Activated naive CD4-positive, alpha-beta T cell (primary cell): ENCODE measurements at places on chromosomes 7 and 10.

- no peak for DNase-seq
Observed at GRCh38 chr10:122780391-122780790, 65.3 kb downstream of the CUZD1 start.

DNA sequence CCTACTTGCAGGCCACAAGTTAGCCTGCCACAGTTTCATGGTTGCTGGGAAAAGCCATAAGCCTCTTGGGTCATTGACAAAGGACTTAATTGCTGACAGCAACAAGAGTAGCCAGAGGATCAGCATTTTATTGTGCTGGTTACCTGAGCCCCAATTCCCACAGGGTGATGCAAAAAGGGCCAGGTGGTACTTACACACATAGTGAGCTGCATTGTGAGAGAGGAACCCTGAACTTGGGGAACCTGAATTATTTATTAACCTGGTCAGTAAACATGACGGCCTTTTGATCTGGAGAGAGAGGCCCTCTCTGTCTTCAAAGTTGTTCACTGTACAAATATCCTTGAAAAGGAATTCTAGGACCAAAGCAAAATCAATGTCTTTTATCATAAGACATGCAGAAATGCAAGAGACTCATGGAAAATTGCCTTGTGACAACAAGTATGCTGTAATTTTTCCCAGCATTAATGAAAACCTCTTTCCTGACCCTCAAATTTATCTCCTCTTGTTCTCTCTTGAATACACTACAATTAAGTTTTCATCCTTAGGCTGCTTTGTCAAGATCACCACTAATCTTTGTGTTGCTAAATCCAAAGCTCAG, 102.9 kb upstream of the PHYHIPL start:
- DNase-seq, result no peak

DNA sequence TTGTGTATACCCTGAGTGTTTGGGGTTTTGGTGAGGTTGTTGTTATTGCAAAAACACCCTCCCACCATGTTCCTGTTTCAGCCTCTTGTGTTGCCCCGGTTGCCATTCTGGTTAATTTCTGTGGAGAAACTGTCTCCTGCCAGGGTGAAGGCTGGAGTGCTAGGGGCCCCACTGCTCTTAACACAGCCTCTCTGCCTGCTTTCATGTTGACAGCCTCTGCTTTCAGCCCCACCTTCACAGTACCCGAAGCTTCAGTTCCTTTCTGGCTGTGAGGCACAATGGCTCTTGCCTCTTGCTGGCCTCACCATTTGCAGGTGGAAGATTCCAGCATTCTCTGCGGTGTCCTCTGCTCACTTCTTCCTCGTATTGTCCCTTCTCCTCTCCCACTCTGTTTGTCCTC, 19.2 kb downstream of the SLC18A2 start:
- no peak for DNase-seq

DNA sequence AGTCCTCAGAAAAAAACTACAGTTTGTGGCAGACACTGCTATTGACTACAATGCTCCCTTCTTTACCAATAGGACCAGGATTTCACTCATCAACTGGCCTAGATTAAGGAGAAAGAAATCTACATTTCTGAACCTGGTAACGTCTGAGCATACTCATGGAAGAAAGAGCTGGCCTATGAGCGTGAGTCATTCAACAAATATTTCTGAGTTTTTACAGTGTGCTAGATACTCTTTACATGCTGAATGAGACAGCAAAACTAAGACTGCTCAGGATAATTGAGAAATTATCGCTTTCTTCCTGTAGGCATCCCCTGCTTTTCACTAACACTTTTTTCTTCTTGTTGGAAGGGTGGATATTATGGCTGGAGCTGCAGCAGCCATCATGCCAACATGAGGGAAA, 609.7 kb downstream of the TNS3 start:
- no peak for DNase-seq

GRCh38 chr10:94088926-94089381, 95.2 kb downstream of the PLCE1 start:
- DNase-seq, result no peak

DNA sequence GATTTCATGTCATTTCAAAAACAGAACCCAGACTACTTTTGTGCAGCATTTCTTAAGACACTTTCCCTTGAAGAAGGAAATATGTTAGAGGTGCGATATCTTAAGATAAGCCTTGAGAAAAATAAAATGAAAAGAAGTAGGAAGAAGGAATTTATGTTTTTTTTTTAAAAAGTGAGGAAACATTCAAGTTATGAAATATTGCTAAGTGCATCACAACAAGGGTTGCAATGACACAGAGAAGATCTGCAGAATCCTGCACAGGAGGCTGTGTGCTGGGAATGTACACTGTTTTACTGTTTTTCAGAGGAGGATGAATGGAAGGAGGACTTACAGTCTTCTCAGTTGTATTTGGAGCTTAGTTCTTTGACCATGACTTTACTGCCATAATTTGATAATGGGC, 79.8 kb upstream of the NME8 start:
- DNase-seq, result no peak

DNA sequence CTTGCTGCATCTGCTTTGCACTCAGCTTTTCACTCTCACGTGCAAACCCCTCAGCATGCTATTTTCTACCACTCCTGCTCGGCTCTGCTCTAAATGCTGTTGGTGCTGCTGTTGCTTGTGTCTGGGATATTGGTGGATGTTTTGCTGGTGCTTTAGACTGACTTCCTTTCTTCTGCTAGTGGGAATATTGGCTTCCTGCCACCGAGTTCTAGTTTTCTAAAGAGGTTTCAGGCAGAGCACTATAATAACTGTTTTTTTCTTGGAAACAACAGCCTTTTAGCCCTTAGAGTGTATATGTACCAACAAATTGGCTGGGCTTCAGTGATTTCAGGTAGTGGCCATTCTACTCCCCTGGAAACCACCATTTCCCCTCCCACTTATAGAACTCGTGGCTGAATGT, 27.8 kb downstream of the TMEM236 start:
- DNase-seq, result no peak

DNA sequence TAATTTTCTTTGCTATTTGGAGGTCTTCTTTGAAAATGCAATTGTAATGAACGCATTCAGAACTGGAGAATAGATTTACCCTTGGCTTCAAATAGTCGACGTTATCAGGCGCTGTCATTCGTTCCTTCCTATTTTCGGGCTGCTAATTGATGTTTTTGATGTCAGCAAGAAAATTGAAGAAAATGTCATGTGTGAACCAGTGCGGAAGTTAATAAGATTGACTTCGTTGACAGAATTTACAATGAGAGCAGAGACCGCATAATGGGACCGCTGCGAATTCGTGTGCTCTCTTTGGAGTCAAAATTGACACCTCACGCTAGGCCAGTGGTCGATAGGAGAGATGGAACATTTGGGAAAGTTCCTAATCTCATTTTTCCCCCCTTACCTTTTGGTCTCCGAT, 168.8 kb downstream of the TCF7L2 start:
- no peak for DNase-seq

DNA sequence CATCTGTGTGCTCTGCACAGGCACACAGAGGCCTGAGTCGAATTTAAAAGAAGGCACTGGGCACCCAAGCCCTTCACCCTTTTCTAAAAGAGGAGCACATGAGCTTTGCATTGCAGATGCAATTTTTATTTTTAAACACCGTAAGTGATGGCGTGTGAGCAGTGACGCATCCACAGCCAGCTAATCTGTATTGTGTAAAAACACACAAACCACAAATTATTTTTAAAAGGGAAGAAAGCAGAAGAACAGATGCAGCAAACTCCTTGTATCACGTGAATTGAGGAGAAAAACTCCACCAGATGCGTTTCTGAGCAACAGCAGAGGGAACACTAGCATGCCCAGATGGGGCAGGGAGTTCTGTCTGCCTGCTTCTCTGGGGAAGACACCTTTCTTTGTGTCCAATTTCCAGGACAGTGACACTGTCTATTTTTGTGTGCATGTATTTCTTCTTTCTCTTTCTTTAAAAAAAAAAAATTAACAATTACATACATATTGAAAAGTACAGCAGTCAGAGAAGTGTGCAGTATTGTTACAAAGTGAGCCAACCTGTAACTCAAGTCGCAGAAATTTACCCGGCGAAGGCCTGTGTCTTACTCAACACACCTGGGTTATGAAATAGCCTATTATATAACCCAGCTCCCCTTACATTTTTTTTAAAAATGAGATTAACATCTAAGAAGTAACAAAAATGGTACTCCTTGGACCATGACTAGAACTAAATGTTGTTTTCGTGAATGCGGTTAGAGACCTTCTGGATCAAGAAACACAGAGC, 39.2 kb downstream of the EEPD1 start:
- no peak for DNase-seq

DNA sequence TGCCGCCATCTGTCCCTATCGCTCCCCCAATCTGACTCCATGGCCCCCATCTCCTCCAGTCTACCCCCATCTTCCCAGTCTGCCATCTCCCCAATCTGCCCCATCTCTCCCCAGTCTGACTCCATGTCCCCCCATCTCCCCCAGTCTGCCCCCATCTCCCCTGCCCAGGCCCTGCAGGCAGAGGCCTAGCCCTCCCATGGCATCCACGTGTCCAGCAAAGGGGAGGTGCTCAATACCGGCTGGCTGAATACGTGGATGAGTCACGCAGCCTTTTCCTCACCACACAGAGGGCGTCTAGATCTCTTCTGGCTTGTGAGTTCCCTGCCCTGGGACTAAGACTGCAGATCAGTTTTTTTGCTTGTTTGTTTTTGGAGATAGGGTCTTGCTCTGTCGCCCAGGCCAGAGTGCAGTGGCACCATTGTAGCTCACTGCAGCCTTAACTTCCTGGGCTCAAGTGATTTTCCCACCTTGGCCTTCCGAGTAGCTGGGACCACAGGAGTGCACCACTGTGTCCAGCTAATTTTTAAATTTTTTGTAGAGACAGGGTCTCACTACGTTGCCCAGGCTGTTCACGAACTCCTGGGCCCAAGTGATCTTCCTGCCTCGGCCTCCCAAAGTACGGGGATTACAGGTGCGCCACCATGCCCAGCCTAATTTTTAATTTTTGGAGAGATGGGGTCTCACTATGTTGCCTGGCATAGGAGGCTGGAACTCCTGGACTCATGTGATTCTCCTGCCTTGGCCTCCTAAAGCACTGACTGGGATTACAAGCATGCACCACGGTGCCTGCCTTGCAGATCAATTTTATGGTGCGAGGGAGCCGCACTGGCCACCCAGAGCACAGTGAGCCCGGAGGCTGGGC, 15.3 kb upstream of the GPR146 start:
- DNase-seq, result no peak

GRCh38 chr7:23299770-23300300, 696 bp downstream of the MALSU1 start:
- DNase-seq, result no peak

GRCh38 chr7:124322561-124322960, 289.7 kb upstream of the TMEM229A start:
- no peak for DNase-seq

GRCh38 chr10:33618196-33618595, 283.7 kb upstream of the NRP1 start:
- no peak for DNase-seq

- no peak for DNase-seq
Observed at GRCh38 chr10:103273041-103273441, 3.9 kb upstream of the INA start.

DNA sequence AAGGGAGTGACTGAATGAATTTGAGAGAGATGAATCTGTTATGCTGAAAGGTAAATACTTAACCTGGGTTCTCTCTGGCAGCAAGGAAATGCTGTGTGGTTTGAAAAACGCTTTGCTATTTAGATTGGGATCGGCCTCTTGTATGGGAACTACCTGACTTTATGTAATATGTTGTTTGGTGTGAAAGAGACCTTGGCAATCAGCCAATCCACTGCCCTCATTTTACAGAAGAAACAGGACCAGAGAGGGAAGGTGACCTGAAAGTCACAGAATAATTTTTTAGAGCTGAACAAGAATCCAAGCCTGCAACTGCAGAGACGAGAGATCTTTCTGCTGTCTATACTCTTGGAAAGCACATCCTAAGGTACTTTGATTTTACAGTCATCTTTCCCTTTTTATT, 1.0 kb downstream of the BUD31 start:
- no peak for DNase-seq

DNA sequence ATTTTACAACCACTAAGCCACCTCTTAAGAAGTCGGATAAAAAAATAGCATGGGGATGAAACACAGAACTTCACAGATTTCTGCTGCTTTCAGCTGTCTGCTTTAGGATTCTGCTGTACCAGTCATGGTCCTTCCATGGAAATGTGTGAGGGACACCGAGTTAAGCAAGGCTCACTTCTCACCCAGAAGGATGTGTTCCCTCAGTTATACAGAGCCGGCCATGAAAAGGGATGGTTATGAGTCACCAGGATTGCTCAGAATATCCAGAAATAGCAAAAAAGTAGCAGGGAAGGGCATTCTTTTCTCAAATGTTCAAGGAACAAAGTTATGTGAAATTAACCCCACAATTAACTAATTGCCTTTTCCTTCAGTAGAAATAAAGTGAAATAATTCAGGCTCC, 124.4 kb downstream of the AMPH start:
- no peak for DNase-seq

- no peak for DNase-seq
Observed at GRCh38 chr10:25666276-25666675, 267.8 kb upstream of the MYO3A start.

- no peak for DNase-seq
Observed at GRCh38 chr7:121139427-121139826, 150.9 kb downstream of the CPED1 start.

DNA sequence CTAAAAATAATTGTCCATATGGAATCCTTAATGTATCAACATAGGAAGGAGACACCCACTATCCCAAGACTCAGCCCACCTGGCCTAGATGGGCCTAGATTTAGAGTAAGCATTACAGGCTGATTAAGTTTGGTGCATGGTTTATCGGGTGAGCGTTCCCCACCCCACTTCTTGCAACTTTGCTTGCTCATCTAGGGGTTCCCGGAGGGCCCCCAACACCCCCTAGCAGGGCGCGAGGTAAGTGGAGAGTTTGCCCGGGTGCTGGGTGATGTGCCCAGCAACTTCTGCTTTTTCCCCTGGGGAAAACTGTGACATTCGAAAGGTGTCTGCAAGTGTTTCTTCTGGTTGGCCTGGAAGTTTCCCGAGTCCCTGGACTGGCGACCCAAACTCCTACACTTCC, 31.7 kb downstream of the SKIDA1 start:
- DNase-seq, result no peak

- DNase-seq, result no peak
Observed at GRCh38 chr10:30038781-30039536, 20.4 kb downstream of the JCAD start.

- DNase-seq, result no peak
Observed at GRCh38 chr10:28169525-28169924, 133.3 kb downstream of the MPP7 start.

GRCh38 chr10:112782200-112782907, 167.7 kb upstream of the TCF7L2 start:
- no peak for DNase-seq
